ENCODE measurements at places on chromosomes 11 and 22.

DNA sequence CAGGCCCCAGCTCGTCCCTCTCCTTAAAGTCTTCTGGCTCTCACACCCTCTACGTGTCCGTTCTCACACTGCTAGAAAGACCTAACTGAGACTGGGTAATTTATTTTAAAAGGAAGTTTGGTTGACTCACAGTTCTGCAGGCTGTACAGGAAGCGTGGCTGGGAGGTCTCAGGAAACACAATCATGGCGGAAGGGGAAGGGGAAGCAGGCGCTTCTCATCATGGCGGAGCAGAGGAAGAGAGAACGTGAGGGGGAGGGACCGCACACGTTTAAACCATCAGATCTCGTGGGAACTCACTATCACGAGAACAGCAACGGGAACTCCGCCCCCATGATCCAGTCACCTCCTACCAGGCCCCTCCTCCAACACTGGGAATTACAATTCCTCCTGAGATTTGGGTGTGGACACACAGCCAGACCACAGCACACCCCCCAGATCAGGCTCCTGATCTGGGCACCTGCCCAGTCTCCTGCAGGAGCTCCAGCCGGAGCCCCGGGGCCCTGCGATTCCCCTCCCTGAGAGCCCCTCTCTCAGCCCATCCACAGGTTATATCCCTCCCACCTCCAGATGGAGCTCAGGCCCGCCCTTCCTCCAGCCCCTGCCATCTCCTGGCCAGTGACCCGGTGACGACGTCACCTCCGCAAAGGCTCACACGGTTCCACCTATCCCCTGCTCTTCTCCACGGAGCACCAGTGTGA, 170.2 kb downstream of the BRD1 start:
- DNase-seq: peak; percentile 71

DNA sequence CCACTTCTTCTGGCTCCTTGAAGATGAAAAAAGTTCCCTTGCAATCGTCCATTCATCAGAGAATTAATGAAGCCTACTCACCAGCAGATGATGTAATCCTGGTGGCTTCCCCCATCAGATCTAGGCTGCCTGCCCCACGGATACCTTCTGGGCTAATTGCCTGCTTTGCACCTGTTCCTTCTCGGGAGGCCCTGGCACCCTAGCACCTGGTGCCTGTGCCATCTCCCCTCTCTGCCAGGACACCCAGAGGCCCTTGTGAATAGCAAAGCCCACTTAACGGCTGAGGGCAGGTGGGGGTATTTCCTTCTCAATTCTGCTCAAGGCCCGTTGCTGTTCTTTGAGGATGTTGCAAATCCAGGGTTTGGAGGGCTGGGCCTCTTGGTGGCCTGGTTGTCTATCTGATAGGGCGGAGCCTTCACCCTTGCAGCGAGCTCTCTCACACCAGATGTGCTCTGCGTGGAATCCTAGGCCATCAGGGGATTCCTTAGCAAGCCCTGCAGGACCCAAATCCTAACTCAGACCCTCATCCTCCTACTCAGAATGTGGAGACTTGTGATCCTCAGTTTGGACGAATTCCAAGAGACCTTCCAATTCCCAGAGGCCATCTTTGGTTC, at the start of gene LMO2:
LMO2 (minus strand) TSS at position 363 of the 614 bp plus-strand sequence. CDS start 22,360 bp downstream, outside the sequence.
- DNase-seq: no peak

DNA sequence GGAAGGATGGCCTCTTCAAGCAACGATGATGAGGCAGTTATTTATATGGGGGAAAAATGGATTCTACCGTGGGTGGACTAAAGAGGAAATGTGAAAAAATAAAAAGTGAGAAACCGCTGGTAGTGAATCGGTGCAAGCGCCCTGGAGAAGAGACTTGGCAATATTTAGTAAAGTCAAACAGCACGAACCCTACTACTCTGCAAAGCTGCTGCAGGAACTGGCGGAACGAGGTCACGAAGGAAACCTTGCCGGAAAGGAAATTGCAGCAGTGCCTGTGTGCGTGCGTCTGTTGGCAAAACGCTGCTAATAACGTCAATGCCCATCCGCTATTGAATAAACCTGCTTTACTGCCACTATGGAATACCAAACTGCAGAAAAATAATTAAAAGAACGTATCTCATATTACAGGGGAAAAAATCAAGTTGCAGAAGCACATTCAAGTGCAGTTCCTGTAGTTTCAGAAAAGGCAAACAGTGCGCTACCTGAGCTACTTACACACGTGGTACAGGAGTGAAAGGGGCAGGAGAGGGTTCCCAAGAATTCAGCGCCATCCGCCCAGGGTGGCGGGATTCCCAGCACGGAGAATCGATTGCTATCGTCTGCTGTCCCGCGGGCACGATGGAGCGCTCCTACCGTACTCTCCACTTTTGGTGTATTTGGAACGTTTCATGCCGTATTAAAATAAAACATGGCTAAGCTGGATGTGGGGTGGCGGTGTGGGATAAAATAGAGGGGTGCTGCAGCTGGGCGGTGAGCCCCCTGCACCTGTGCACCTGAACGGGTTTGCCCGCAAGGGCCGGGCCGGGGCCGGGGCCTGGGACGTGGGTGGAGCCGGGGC, 585 bp upstream of the NADSYN1 start:
- peak; percentile 32 for DNase-seq

DNA sequence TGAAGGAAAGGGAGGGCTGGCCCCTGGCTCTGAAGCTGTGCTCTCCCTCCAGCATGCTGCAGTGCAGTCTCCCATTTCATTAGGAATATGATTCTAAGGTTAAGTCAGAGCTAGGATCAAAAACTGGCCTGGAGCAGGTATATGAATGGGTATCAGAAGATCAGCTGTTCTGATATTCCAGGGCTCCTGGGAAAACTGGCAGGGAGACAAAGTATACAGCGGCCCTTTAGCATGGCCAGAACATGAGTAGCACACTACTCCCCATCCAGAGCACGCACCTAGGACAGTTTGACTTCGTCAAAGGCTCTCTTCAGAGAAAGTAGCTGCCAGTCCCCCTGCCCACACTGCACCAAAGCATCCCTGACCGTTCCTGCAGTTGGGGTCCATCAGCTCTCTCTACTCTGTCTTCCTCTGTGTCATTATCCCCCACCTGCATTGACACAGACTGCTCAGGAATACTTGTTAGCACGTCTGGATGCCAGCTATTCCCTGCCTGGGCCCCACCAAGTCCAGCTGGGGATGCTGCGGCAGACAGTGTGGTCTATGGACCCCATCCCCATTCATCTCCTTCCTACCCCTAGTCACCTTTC, 4.0 kb upstream of the FCHSD2 start:
- no peak for DNase-seq

GRCh38 chr11:60127311-60127811, 38.9 kb downstream of the MS4A2 start:
- no peak for DNase-seq

DNA sequence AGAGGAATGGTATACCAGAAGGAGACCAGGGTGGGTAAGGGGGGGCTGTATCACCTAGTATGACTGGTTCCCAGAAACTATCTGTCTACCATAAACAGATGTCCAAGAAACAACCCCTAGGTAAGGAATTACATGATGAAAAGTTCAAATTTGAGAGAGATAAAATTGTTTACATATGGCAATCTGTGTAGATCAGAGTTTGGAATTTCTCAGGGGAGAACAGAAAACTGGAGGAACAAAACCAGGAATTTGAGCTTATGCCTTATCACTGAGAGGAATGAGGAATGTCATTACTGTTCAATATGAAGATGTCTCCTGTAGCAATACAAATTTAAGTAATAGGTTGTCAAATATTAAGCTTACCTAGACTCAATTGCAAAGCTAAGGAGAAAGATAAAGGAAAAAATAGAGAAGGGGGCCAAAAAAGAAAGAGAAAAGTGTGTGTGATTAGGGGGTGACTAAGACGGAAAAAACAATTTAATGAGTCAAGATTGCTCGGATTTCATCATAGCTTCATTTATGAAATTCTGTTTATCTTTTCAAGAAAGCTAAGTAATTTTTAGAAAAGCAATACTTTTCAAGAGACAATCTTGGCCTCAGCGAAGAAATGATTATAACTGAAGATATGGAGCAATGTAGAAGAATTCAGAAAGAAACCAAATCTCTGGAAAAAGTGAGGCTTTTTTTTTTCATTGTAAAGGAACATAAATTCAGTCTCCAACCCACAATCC, 117.8 kb downstream of the APOL5 start:
- DNase-seq: no peak

- no peak for DNase-seq
Measured at GRCh38 chr22:35155403-35156025, 89.6 kb downstream of the ISX start.

Data from stimulated activated CD8-positive, alpha-beta memory T cell treated with anti-CD3 and anti-CD28 coated beads, Interleukin-15, amount 100 ng/mL, for 48 hours (primary cell).